Brain microvascular endothelial cell (primary cell): ENCODE measurements at places on chromosomes 5 and 9.

- DNase-seq = no peak
These were observed 38.0 kb upstream of the SLC44A1 start for GRCh38 chr9:105206496-105206820.

GRCh38 chr5:122301016-122301415, 11.0 kb upstream of the SNCAIP start:
- DNase-seq = no peak

DNA sequence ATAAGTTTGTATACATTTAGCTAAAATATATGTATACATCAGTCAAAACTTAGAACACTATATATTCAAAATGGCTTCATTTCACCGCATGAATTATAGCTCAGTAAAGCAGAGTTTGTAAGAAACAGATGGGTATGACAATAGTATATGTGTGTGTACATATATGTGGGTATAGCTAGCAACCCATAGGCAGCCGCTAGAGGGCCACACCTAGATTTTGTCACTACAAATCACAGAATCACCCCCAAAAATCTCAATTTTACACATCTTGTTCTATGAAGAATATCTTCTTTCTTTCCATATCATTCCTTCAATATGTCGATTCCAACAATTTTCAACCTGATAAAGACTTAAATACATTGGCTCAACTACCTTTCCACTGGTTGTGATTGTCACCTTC, 357.8 kb upstream of the CCNG1 start:
- DNase-seq = no peak

DNA sequence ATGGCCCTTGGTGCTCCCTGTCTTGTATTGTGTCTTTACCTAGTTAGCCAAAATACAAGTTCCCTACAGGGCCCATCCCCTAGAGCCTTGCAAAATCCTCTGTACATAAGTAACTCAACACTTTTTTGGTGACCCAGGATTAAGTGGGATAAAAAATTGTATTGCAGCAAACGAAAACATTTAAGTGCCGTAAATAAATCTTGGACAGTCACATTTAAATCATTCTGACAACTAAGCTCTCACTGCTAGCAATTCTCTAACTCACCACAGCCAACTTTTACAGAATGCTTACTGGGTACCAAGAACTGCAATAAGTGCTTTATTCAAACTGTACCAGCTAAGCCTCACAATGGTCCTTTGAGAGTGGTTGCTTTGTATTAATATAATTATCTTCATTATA, 56.6 kb downstream of the GNAQ start:
- no peak for DNase-seq

- no peak for DNase-seq
These were observed 167.8 kb downstream of the PAM start for GRCh38 chr5:102922799-102923477.

GRCh38 chr9:127817881-127818434, 15.3 kb downstream of the FPGS start:
- DNase-seq = no peak

DNA sequence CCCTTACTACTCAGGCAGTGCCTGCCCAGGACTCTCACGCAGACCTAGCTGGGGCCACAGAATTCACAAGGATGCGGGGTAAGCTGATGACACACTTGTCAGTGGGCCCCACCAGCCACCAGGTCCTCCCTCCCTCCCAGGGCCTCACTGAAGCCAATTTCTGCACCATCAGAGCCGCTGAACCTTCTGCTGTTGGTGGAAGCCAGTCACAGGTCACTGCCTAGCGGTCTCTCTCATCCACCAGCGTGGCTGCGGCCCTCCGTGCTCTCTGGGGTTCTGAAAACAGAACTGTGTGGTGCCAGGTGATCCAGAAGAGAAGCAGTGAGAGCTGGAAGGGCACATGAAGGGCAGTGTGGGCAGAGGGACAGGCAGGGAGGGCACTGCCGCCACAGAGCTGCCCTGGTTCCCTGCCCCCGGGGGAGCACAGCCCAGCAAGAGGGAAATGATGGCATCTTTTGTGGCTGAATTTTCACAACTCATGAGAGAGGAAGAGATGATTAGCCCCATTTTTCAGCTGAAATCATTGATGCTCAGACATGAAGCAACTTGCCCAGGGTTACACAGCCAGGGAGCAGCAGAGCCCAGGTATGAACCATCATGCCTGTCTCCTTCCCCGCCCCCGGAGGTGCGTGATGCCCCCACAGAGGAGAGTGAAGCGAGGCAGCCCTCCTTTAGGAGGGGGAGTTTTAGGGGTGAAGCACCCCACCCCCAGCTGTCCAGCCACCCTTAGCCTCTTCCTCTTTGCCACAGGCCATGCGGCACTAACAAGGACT, 41.4 kb upstream of the CPLX2 start:
- DNase-seq = no peak

GRCh38 chr5:23820765-23821471, 313.5 kb downstream of the PRDM9 start:
- DNase-seq = peak; percentile 3

GRCh38 chr5:171525085-171525484, 105.6 kb downstream of the FGF18 start:
- DNase-seq = no peak

DNA sequence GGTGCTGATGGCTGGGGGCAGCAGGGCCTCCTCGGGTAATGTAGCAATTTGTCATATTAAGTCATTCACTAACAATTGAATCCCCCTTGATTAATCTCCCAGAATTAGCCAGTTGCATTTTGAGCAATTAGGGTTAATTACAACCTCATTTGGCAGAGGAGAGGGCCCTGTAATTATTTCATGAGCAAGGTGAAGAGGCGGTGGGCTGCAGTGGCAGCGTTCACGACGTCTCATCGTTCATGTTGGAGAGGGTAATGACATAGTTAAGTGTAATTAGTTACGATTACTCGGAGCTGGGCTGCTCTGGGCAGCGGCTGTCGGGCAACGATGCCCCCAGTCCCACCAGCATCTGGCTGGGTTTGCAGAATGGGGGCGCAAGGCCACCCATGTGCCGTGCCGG, 46.0 kb downstream of the NEK6 start:
- no peak for DNase-seq

GRCh38 chr5:180343831-180344695, 9.1 kb downstream of the GFPT2 start:
- DNase-seq = no peak

GRCh38 chr5:108516785-108517184, 134.9 kb upstream of the FBXL17 start:
- DNase-seq = no peak
